Naive thymus-derived CD4-positive, alpha-beta T cell (primary cell): ENCODE measurements at places on chromosomes 2 and 18.

- DNase-seq = no peak
Measured at GRCh38 chr2:168515502-168515901, 59.4 kb downstream of the CERS6 start.

- no peak for DNase-seq
Measured at GRCh38 chr2:181444654-181445053, 12.5 kb upstream of the ITGA4 start.

GRCh38 chr2:231970461-231970860 is 8.9 kb downstream of the DIS3L2 start:
- DNase-seq = no peak

- DNase-seq = no peak
Measured at GRCh38 chr2:120150040-120150482, 73.1 kb downstream of the TMEM185B start.

DNA sequence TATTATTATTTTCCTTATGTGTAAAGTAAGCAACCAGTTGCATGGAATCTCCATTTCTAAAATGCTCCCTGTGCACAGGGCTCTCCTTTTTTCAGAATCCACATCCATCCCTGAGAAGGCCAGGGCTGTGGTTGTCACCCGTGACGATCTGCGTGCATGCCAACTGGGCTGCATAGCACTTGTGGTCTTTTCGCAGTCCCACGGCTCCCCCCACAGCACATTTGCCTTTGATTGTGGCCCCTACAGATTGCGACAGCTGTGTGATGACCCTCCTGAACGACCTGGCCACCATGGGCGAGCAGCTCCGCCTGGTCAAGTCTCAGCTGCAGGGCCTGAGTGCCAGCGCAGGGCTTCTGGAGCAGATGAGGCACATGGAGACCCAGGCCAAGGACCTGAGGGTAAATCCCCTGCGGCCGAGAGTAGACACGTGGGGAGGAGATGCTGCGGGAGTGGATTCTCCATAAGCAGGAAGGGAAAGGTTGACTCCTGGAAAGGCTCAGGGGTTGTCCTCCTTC is 119.8 kb upstream of the TTC39C start:
- DNase-seq = no peak

DNA sequence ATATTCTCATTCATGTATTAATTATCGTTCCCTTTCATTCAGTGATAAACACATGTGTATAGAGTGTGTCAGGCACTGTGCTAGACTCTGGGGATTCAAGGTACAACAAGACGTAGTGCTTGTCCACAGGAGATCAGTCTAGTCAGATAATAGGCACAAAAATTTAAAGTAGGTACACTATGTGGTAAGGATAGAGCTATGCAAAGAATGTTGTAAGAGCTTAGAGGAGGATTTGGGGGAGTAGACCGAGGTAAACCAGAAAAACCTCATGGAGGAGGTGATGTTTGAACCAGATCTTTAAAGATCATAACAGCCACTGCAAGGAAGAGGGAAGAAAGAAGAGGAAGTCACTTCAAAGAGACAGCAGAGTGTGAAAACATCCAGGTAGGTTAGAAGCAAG is 256.9 kb upstream of the DDX18 start:
- DNase-seq = no peak

- DNase-seq = no peak
Measured at GRCh38 chr18:48236822-48237221, 172.4 kb downstream of the ZBTB7C start.

GRCh38 chr2:60957643-60958042 is 59.9 kb upstream of the PEX13 start:
- DNase-seq = no peak

DNA sequence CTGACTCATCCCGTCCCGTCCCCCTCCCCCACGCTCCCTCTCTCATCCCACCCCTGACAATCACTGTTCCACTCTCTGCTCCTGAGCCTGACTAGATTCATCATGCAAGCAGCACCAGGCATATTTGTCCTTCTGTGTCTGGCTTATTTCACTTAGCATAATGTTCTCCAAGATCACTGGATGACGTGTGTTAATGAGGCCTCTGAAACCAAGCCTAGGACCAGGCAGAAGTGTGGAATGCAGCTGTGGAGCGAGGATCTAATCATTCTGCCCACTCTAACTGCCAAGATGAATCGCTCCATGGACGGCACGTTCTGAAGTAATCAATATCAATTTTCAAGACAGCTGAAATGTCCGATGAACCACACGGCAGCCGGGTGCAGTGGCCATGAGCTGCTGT is 122.4 kb upstream of the ZNF236 start:
- no peak for DNase-seq

DNA sequence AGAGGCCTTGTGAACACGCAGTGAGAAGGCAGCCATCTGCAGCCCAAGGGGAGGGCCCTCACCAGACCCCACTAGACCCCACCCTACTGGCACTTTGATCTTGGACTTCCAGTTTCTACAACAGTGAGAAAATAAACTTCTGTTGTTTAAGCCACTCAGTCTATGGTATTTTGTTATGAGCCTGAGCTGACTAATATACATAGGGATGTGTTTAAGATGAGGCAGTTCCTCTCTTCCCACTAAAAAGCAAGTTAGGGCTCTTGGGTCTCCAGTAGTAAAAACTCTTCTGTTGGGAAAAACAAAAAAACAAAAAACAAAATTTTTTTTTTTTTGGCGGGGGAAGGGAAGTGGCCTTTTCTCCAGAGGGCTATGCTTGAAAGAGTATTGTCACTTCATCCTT is 233.2 kb upstream of the SMAD7 start:
- DNase-seq = no peak

DNA sequence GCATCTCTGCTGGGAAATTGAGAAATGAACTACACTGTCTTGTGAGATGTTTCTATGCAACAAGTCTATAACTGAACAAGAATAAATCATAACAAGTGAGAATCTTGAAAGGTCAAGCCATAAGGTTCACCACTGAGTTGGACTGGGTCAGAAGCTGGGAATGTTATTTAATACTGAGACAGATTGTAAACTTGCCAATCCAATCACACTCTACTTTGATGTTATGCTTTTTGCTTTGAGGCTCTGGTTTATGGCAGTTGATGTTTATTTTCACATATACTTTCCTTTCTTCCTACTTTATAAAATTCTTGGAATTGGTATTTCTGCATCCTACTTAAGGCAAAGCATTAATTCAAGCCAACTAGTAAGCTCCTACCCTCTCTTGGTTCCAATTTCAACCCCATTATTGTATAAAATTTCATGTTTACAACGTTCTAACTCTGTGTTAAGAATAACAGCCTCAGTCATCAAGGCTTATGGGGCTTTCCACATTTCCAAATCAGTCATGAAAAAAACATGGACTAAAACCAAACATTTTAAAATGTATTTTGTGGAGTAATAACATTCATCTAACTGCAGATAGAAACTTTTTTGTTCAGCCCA is 533.4 kb downstream of the NYAP2 start:
- DNase-seq = no peak

- no peak for DNase-seq
Measured at GRCh38 chr2:16861530-16861929, 195.9 kb upstream of the CYRIA start.

DNA sequence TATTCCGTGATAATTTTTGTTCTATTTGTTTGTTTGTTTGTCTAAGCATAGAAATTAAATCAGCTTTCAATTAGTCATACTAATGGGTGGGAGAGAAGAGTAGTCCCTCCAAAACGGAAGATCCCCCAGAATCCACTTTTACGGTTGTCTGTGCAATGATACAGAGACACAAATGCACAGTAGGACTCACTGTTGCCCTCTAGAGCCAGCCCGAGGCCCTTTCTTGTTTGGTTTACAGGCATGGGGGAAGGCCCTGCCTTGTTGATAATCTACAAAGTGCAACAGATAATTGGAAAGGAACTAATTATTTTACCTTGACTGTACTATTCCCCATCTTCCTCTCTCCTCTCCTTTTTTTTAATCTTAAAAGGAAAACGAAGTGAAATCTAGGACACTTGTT is 121.1 kb downstream of the ACOXL start:
- DNase-seq = peak; percentile 46

- no peak for DNase-seq
Measured at GRCh38 chr2:67322353-67323001, 74.7 kb upstream of the ETAA1 start.

DNA sequence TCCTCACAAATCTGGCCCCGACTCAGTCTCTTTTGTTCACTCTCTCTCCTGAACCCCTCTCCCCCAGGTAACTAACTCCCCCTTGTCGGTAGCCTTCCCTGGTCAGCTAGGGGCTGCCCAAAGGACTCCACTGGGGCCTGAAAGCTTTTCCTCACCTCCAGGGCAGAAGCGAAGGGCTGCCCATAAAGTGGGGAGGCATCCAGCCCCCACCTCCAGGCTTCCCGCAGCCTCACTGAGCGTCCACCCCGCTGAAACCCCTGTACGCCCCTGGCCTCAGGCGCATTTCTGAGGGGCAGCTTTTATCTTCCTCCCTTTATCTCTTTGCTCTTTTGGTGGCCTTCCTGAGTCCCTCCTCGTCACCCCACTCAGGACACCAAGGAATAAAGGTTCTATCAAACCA is 249.3 kb downstream of the CYP26B1 start:
- no peak for DNase-seq

DNA sequence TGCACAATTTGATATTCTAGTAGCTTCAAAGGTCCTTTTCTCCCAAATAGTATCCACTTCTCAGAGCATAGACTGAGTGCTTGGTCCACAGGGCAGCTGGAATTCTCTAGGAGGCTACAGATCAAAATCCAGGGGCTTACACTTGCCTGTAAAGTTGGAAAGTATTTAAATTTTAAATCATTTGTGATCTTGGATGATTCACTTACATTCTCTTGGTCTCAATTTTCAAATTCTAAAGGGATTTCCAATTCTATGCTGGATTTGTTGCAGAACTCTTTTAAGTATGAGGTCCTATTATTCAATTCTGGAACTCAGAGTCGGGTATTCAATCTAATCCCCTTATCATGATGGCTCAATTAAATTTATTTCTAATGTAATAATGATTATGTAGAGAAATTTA is 492.3 kb downstream of the NYAP2 start:
- DNase-seq = no peak

DNA sequence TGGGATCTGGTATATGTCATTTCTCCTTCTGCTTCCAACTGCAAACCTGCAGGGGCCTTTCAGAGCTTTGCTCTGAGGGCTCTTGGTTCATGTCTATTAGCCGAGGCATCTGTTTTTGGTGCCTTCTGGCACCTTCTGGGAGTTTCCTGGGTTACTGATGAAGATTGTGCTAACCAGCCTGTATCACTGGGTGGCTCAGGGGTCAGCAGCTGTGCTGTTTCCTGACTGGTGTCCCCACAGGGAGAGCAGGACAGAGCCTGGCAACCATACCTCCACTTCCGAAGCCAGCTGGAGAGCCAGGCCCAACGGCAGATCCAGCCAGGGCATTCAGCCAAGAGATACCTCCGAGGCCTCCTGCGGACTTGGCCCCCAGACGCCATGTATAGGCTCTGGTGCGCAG is 17.5 kb downstream of the KIAA2012 start:
- no peak for DNase-seq

DNA sequence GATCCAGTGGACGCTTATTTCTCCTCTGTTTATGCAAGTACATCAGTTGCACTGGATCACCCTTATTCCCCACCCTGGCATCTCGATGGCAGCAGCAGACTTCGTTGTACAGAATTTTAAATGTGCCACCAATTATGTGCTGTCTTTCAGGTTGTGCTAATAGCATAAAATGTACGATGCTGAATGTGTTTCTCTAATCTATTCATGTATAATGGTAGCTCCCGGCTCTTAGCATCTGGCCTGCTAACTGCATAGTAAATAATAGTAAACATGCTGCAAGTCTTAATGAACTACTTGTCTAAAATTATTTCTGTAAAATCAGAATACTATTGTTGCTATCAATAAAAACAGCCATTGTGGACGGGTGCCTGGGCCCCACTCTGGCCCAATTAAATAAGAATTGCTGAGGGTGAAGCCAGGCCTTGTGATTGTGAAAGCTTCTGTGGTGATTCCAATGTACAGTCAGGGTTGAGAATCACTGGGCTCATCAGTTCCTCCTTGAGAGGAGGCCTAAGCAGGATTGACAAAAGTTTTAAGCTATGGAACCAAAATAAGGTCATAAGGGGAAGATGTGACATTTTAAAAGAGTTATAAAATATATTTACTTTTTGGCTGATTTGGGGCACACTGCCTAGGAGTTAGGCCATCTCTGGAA is 14.4 kb upstream of the MYO3B start:
- no peak for DNase-seq

- DNase-seq = no peak
Measured at GRCh38 chr2:72145289-72145657, 2.4 kb downstream of the CYP26B1 start.

DNA sequence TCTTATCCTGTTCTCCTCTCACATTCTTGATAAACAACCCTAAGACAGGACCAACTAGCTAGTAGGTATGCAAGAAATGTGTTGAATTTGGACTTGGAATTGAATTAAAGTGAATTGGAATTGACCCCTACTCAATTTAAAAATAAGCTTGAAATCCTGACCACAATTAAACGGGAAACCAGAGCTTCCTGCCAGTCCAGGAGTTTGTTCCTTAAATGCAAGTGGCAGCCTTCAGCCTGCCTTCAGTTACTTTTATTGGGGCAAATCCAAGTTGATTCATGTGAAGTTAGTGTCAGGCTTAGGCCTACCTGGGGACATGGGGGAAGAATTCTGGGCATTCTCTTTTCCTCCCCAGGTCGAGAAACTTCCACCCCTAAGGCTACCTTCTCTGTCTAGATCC is 457.6 kb downstream of the BCL11A start:
- no peak for DNase-seq

- no peak for DNase-seq
Measured at GRCh38 chr2:121836611-121837010, 81.2 kb downstream of the TSN start.

- no peak for DNase-seq
Measured at GRCh38 chr18:48864876-48865275, 85.9 kb downstream of the SMAD7 start.

DNA sequence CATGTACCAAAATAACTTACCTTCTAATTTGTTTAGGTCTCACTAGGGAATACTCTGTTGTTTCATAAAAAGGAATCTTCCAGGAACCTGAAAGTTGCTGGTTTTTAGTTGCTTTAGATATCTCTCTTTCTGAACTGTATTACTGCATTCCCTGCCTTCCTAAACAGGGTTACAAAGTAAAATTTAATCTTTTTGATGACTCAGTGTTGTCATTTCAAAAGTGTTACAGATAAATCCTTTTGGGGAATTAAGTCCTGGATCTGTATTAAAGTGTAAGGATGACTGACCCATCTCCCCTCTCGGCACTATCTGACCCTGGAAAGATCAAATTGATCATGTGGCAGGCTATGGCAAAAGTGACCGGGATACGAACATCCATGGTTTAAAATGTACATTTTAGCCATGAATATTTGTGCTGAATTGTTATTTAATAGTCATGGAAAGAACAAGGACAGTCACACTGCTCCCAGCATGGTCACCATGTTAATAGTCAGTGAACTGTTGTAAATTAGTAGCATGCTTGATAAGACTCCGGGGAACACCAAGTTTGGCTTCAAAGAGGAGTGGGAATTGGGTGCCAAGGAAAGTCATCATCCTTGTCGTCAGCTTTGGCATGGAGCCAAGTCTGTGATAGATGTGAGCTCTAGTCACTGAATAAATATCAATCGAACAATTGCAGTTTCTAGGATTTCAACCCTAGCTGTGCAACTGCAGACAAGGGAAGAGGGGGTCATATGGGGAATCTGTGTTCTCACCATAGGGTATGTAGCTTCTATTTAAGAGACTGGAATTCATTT is 4.2 kb downstream of the PLEKHA3 start:
- no peak for DNase-seq
